NCI-H748 treated with DMSO at 0.1 percent for 48 hours (cell line): ENCODE measurements at places on chromosomes 4 and X.
A peak's percentile ranks its signal among the peaks of the same experiment; 100 is the strongest.

DNA sequence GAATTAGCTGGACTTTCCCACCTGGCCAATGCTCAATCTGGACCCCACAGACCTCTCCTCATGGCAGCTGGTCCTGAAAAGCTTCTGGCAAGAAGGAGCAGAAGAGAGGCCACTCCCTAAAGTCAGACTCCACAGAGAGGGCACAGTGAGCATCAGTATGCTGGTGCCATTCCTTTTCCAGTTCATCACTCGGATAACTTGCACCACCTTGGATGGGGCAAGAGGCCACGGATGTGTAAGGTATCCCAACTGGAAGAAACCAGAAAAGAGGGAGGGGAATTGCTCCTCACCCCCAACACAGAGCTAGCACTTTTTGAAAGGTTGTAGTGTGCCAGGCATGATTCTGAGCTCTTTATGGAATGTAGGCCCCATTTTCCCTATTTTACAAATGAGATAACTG lies 85.9 kb downstream of the STK32B start:
- DNase-seq = no peak

GRCh38 chrX:25754399-25754798 lies 383.7 kb upstream of the MAGEB18 start:
- no peak for DNase-seq

DNA sequence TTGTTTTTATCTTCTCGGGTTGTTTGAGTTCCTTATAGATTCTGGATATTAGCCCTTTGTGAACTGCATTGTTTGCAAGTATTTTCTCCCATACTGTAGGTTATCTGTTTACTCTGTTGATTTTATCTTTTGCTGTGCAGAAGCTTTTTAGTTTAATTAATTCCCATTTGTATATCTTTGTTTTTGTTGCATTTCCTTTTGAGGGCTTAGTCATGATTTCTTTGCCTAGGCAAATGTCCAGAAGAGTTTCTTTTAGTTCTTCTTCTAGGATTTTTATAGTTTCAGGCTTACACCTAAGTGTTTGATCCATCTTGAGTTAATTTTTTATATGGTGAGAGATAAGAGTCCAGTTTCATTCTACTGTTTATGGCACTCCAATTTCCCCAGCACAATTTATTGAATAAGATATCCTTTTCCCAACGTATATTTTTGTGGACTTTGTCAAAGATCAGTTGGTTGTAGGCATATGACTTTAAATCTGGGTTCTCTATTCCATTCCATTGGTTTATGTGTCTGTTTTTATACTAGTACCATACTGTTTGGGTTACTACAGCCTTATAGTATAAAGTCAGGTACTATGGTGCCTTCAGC lies 54.3 kb downstream of the EGF start:
- DNase-seq = no peak

- DNase-seq = no peak
These were observed 11.4 kb downstream of the FAM120C start for GRCh38 chrX:54171527-54172250.

DNA sequence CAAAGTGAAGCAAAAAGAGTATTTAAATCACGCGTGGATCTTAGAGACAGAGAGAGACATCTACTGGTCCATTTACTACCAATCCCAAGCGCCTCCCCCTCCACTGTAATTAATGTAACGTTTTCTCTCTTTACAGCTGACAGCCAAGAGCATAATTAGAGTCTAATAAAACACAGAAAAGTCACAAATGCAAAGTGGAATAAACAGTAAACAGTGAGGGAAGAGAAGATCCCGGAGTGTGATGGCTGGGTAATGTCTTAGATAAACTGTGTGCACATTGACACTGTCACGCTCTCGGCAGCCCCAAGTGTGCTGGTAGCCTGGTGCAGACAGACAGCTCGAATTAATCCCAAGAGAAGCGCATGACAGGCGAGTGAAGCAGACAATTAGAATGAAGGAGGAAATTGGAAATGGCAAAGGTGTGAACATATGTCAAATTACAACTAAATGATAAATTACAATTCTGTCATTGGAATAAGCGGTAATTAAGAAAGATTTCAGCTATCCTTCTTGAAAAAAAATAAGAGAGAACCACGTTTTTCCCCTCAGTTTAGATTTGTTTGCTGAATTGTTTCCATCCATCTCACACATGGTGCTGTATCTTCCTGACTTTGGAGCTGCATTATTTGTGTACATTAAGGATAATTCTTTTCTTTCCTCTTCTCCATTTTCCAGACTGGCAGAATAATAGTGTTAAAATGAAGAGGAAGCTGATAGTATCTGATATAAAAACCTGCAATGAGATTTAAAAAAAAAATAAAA lies 100.1 kb downstream of the CXXC4 start:
- peak; percentile 85 for DNase-seq

GRCh38 chrX:40174001-40174853 lies 76.5 kb upstream of the BCOR start:
- no peak for DNase-seq

DNA sequence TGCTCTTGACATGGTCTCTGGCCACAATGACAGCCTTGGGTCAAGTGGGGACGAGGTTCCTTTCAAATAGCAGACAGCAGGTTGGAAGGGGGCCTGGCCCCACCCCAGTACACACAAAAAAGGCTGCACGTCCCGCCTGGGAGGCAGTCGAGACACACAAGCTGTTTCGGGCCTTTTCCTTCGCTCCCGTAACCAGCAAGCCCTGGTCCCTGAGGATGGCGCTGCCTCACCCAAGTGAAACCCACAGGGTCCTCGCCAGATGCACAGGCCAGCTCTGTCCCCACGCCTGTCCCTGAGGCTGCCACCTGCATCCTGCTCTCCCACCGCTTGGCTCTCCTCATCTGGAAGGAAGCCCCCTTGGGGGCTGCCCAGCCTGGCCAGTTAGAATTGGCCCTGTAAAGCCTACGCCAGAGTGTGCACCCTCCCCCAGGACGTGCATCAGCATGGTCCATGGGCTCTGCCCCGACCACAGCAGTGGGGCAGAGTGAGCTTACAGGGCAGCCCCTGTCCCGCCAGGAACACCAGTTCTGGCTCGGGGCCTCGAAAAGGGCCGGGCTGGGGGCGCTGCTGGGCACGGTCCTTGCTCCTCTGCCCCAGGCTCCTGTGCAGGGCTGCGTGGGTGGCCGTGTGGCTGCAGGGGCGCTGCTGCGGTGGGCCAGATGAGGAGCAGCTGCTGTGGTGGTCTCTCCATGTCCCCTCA lies 2.0 kb downstream of the CPLX1 start:
- DNase-seq = no peak

GRCh38 chr4:15344041-15344440 lies 83.8 kb upstream of the C1QTNF7 start:
- no peak for DNase-seq

GRCh38 chr4:74441744-74442143 lies 3.2 kb upstream of the AREG start:
- DNase-seq = no peak

DNA sequence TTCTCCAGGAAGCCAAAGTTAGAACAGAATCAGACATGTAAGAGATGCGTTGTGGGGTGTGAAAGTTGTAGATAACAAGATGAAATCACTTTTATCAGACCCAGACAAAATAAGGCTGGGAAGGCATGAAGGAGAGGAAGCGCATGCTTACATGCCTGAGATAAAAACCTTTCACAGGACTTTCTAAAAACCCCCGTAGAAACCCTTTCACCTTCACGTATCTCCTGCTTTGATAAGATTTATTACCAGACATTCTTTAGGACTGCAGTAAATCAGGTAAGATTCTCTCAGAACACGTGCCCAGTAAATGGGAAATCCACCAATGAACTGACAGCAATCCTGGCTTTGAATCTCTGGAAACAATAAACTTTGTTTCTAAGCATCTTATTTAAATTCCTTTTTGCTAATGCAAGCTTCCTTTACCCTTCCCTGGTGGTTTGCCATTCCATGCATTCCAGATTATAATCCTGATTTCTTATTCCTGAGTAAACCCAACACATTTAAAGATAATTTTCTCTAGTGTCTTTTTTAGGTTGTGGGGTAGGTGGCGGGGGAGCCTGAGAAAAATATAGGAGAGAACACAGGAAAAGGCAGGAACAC lies 254.6 kb upstream of the LDB2 start:
- no peak for DNase-seq

DNA sequence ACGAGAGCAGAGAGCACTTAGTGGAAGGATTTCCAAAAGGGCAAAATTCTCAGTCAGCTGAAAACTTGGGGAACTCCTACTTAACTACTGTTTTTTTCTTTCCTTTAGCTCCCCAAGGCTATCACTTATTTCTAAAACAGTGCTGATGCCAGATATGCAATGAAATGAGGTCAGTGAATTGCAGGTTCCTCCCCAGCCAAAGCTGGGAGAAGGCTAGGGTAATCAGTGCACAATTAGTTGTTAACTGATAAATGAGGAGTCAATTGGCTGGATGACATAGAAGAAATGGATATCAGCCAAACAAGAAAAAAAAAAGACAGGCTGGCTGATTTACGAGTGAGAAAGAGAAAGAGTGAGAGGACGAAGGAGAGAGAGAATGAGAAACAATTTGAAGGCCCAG lies 195.6 kb downstream of the GPC3 start:
- DNase-seq = no peak
